ENCODE measurements at places on chromosomes 3 and 15.

- no peak for DNase-seq
These were observed 82.8 kb downstream of the CADM2 start for GRCh38 chr3:85041562-85042055.

DNA sequence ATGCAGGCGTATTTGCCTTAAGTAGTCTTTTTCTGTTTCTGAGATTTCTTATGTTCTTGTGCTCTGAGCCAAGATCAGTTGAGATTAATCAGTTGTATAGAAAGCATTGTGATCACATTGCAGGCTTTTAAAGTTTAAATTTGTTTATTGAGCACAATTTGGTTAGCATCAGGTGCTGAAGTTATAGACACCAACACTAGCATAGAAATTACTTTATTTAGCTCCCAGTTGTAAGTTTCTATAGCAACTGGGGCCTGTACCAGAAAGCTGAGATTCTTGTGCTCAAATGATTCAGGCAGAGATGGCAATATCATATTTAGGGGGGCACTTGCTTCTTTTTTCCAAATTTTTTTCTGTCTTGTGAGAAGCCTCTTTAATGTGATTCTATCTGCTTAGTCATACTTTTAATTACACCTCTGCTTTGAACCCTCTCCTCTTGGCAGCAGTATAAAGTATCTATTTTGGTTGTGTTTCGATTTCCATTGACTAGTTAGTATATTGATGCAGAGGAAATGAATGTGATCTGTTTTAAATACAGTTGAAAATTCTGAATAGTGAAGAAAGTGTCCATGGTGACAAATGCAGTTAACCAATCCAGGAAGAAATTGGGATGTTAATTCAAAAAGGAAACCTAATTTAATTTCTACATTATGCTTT lies 241.7 kb upstream of the GBE1 start:
- no peak for DNase-seq

DNA sequence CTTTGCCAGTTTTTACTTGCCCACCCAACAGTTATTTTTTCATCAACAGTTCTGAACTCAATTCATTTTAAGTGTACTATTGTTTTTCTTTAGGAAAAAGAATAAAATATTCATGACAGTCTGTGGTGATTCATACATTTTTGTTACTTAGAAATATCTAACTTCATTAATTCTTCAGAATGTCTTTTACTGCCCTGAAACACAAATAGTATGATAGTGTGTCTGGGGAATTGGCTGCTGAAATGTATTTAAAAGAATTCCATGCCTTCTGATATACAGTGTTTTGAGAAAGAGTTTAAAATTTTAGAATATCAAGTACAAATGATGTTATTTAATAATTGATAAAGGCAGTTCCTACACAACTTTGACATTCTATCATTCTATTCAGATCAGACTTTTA lies 854.1 kb downstream of the NAALADL2 start:
- no peak for DNase-seq

- DNase-seq = no peak
These were observed 54.0 kb downstream of the RAB11A start for GRCh38 chr15:65923264-65923663.

GRCh38 chr3:157410945-157411344 lies 25.7 kb upstream of the PTX3 start:
- no peak for DNase-seq

DNA sequence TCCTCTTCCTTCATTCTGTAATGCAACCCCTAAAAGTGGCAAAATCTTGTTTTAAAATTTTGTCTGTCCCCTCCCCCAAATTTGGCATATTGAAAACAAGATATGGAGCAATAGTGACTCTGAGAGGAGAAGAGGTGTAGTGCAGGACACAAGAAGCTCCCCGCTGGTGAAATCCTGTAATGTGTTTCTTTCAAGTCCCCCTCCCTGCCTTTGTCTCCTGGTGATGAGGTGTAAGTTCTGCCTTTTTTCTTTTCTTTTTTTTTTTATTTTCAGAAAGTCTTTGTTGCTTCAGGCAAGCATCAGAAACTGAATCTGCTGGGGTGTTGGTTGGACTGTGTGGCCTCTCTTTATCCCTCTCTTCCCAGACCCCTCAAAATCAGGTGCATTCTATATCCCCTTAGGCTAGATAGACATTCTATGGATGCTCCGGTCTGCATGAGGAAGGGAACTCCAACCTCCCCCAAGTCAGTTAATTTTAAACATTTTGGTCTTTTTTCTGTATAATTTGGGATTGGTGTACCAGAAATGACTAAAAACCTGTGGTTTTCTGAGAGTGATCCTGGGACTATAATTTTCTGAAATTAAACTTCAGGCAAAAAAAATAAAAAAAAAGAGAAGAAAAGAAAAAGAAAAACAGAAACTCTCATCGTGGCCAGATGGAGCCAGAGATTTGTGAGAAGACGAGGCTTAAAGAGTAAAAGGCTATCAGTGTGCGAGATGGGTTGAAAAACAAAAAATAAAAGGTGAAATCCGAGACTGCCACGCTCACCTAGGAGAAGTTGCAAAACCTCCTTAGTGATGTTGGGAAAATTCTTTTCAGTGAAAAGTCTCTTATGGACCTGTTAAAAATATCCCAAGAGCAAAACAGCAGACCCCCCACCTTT lies 21.4 kb downstream of the ACKR2 start:
- no peak for DNase-seq

- DNase-seq = no peak
These were observed 7.1 kb upstream of the CNTN3 start for GRCh38 chr3:74621581-74621980.

DNA sequence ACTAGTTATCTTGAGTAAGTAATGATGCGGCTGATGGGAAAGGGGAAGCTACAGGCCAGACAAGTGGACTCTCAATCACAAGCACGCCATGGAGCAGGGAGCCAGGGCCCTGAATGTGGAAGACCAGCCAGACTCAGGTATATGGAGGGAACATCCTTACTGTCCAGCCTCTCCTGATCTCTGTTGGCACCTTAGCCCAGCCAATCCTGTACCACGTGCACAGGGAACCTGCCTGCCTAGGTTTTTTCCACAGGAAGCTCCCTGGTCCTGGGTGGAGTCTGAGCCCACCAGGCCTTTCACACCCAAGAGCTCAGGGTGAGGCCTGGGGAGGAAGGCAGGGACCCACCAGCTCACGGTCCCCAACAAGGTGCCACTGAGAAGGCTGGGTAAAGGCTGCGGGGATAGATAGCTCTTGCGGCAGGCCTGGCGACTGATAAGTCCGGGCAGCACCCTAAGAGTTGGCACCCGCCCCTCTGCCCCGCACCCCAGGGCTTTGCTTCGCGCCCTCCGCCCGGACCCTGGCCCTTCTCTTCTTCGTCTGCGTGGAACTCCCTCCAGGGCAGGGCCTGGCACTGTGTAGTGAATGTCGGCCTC lies 933 bp upstream of the APEH start:
- DNase-seq = no peak

DNA sequence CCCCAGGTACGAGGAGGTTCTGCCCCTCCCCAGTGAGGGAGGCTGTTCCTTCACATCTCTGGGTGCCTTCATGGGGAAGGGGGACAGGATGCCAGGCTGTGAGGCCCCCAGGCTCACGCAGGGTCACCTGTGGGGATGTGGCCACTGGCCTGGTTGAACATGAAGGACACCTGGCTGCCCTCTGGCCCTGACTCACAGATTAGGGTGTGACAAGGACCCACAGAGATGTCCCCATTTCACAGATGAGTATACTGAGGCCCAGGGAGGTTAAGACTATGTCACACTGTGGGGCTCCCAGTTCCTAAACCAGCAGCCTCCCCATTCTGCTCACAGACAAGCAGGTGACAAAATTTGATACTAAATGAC lies 42.4 kb downstream of the PCSK6 start:
- no peak for DNase-seq

GRCh38 chr3:135239615-135239884 lies 444.5 kb downstream of the EPHB1 start:
- DNase-seq = no peak

DNA sequence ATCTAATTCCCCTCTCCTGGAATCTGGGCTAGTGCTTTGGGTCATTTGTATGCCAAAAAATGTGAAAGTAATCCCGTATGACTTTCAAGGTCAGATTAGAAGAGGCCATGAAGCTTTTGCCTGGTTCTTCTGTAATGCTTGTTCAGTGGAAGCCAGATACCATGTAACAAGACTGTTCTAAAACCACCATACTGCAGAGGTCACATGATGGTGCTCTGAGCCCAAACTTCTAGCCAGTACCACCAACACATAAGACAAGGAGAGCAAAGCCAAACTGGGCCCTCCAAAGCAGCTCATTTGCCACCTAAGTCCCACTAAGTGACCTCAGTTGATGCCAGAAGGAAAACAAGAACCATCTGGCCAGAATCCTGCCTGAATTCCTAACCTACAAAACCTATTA lies 64.3 kb upstream of the MELTF start:
- DNase-seq = no peak

DNA sequence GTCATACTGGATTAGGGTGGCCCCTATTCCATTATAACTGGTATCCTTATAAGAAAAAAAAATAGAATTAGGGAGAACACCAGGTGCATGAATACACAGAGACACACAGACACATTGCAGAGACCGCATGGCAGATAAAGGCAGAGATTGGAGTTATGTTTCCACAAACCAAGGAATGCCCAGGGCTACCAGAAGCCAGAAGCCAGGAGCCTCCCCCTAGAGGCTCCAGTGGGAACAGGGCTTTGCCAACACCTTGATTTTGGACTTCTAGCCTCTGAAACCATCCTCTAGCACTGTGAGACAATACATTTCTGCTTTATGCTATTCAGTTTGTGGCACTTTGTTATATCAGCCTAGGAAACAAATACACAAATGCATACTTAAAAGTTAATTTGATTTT lies 10.4 kb downstream of the GOLM2 start:
- no peak for DNase-seq

DNA sequence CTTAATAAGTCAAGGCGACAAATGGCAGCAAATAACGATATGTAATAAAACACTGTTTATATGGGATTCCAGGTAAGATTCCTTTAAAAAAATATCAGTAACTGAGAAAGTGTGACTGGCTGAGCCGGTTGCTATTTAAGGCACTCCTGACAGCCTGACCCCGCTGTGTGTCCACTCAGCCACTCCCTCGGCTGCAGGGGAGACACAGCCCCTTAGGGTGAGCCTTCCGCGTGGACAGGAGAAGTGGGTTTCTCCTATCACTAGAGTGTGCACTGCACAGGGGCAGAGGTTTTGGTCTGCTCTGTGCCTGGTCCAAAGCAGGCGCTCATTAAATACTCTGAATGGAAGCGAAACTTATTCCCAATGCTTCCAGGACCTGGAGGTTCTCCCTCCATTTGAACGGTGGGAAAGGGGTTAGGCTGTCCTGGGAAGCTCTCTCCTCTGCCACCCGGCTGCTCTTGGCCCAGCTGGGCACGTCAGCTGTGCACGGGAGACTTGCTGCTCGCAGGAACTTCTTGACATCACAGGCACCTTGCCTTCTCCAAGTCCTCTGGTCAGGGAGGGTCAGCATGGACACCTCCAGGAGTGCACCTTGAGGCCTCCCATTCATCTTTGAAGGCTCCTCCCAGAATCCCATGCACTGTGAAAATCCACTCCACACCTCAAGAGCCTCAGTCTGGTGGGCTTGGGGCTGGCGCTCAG lies 43.3 kb upstream of the SLCO2A1 start:
- DNase-seq = no peak

DNA sequence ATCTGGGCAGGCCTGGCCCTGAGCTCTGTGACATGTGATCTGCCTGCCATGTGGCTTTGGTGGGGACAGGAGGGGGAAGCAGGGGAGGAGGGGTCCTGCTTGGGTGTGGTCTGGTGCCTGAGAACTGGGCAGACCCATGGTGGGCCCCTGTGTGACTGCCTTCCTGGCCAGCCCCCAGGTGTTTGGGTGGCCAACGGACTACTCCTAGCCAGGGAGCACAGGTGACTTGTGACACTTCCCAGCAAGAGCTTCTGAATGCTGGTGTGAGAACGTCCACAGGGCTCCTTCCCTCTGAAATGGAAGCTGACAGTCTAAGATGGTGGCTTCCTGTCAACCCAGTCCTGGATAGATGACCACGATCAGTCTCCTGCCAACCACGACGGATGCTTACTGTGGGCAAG lies 136.1 kb upstream of the MEF2A start:
- DNase-seq = no peak

GRCh38 chr3:66463054-66463631 lies 37.7 kb downstream of the LRIG1 start:
- no peak for DNase-seq

All from GM04503 (cell line).